ENCODE measurements at places on chromosomes 16 and 17.

GRCh38 chr17:2179615-2180295 lies 123.8 kb downstream of the SMG6 start:
- no peak for DNase-seq

DNA sequence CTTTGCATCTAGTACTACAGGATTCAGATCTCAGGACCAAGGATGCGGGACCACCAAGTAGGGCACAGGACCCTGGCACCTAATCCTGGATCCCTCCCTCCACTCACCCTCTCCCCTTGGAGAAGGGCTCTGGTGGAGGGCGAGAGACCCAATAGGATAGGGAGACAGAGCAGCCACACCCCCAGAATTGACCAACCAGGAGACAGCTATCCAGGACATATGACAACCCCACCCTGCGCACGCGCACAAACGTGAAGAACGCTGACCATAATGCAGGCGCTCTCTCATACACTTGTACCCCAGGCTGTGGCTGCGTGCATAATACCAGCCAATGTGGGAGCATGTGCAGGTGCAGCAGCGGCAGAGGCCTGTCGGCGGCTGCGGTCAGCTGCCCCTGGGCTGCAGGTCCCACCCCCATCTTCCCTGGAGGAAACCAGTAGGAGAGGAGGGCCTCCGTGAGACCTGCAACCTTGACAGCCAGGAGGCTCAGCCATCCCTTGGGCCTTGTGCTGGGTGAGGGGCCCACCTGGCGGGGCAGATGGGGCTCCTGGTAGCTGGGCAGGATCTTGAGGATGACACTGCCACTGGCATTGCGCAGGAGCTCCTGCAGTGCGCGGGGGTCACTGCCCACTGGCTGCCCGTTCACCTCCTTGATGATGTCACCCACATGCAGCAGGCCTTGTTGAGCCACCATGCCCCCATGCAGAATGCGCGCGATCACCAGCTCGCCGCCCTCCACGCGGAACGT lies 25.4 kb downstream of the MPP2 start:
- no peak for DNase-seq

GRCh38 chr17:34568953-34569352 lies 10.4 kb upstream of the TMEM132E start:
- DNase-seq: no peak

- no peak for DNase-seq
These were observed 43.2 kb downstream of the TSC2 start for GRCh38 chr16:2090777-2091546.

- no peak for DNase-seq
These were observed 8.6 kb downstream of the ABCA3 start for GRCh38 chr16:2331931-2332267.

GRCh38 chr16:47460359-47460710 lies 528 bp downstream of the ITFG1 start:
- DNase-seq: no peak

- DNase-seq: no peak
These were observed 834 bp downstream of the CDH8 start for GRCh38 chr16:62035115-62036092.

- DNase-seq: no peak
These were observed 103.8 kb downstream of the CDYL2 start for GRCh38 chr16:80700558-80700957.

GRCh38 chr17:82856361-82856760 lies 16.5 kb upstream of the ZNF750 start:
- no peak for DNase-seq

DNA sequence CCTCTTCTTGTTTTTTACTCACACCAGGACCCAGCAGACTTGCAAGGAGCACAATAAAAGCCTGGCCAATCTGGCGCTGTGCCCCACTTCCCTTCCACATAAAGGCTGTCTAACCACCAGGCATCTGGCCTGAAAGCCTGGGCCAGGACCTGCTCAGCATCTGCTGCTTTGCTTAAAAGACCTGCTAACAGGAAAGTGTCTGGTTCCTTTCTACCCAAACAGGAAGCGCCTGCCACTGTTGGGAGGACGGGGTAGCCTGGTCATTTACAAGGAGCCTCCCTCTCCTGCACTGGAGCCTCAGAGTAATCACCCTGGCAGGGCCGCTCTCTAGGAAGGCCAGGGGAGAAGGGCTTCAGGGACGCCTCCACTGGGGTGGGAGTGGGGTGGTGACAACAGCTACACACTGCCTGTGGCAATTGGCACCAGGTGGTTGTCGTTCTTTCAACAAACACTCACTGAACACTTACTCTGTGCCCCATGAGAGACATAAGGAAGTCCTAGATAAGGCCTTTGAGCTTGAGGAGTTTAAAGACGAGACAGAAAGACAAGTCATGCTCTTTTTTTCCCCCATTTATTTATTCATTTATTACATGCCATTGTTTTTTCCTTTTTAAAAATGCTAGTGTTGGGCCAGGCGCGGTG lies 6.3 kb upstream of the MMP28 start:
- DNase-seq: no peak

All from stimulated activated CD8-positive, alpha-beta memory T cell treated with anti-CD3 and anti-CD28 coated beads, Interleukin-15, amount 100 ng/mL, for 4 hours (primary cell).